ENCODE measurements at places on chromosomes 2 and 18.

DNA sequence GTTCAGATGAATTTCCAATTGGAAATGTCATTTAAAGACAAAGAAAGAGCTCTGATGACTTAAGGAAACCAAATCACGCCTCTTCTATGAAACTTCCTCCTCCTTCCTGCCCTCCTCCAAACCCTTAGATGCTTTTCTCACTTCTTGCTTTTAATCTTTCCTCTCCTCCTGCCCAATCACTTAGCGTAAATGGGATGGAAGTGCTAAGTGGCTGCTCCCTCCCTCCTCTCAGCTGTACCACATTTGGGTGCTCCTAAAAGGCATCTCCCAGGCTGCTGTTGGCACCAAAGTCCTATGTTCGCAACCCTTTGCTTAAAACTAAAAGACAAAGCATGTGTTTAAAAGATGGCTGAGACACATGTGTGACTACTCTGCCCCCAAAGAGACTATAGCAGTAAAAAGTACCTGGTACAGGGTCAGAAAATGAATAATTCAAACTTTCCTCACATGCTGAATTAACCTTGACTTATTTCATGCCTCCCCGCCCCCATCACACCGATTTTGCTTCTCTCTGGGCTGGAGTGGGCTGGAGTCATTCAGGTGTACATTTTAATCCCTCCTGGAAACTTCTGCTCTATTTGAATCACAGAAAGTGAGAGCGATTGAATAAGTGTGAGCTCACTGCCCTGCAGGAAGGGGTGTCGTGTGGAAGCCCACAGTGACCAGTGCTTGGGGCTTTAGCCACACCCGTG is 59.2 kb upstream of the KLF7 start:
- no peak for DNase-seq

DNA sequence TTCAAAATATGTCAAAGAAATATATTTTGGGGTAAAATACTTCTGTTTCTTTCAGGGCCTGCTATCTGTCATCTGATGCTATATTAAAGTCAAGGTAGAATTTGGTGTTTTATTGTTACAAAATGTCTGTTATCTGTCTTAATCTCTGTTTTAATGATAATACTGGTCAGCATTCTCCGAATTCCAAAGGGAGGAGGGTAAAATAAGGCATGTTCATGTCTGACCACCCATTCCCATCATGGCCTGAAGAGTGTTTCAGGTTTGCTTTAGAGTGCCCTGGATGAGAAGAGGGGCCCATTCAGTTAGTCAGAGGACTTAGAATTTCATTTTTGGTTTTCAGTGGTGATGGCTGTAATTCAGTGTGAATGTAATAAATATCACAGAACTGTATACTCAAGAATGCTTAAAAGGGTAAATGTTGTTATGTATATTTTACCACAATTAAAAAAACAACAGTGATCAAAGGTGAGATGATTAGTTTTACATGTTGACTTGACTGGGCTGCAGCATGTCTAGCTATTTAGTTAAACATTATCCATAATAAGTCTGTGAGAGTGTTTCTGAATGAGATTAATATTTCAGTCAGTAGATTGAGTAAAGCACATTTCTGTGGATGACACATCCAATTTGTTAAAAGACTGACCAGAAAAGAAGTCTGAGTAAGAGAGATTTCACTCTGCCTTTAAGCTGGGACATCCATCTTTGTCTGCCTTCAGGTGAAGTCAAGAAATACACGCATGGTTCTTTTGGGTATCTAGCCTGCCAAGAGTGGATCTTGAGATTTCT is 467.9 kb upstream of the SYT4 start:
- no peak for DNase-seq

- no peak for DNase-seq
Measured at GRCh38 chr2:138267161-138267901, 234.2 kb upstream of the SPOPL start.

GRCh38 chr2:172091000-172091641 is 5.8 kb downstream of the DLX1 start:
- no peak for DNase-seq
